ENCODE measurements at places on chromosomes 6 and 20.

DNA sequence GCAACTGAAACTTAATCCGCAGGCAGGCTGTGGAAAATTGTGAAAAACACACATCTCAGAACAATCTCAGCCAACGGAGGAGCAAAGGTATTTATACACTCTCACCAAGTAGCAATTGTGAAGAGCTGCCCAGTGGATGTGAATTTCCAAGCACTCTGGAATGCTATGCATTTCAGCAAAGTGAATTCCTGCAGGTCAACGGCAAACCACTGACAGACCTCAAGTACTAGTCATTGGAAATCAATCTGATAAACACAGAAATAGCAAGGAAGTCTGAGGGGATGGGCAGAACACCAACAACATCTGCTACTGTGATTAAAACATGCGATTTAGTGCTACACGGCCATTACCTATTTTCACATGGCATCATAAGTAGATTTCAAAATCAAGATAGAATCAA, 429.1 kb downstream of the HTR1B start:
- peak; percentile 84 for DNase-seq

DNA sequence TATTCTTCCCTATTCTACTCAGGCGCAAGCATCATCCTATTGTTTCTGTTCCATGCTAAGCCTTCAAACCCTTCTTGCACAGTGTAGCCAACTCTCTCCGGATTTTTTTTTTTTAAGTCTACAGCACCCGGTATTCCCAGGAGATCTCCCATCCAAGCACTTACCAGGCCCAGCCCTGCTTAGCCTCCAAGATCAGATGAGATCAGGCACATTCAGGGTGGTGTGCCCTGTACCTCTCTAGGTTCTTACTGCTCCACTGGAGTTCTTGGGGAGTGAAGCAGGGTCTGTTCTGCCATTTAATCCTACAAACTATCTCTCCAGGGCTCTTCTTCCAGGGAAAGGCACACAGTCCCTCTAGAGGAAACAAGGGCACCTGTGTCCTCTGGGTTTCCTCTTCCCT, 14.9 kb upstream of the NUP153 start:
- no peak for DNase-seq

GRCh38 chr6:34489207-34489805, 23.4 kb downstream of the PACSIN1 start:
- DNase-seq = no peak

DNA sequence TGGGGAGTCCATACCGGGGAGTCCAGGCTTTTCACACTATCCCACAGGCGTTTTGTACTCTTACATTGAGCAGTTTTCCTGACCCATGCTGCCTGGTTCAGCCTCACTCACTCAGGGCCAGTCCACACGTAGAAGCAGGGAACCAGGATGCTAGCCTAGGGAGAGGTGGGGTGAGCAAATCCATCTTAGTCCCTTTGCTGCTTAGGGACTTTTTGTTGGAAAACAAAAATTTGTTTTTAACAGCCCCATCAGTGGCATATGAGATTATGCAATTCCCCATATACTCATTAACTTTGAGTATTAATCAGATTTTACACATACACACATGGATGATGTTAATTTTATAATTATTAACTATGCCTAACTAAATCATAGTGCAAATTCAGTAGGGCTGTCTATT, 84.2 kb downstream of the EZR start:
- no peak for DNase-seq

GRCh38 chr20:23966298-23966697, 22.3 kb downstream of the GGTLC1 start:
- no peak for DNase-seq

DNA sequence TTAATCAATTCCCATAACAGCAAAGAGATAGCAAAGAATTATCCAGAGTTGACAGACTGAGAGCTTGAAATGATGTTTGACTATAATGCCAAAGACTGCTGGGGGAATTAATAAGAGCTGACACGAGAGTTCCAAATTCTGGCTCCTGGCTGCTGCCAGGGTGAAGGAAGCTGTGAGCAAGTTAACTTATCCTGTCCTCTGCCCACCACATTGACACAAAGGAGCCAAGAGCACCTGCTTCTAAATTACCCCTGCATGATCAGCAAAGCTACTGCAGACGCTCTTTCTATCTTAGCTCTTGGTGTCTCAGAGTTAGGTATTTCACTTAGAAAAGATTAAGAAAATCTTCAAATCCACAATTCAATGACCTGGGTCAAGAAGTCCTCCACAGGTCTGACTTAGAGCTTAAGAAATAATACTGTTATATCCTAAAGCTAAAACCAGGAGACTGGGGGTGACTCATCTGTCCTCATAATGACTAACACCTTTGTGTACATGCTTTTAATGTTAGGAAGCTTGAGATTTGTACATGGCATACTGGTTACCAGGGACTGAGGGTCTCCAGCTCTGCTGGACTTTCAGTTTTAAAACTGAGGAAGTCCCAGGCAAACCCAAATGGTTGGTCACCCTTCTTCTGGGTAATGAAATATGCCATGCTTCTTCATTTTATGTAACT, 13.2 kb upstream of the FRK start:
- DNase-seq = peak; percentile 29

- no peak for DNase-seq
These were observed 1513.4 kb upstream of the DEFB115 start for GRCh38 chr20:29744071-29744470.

DNA sequence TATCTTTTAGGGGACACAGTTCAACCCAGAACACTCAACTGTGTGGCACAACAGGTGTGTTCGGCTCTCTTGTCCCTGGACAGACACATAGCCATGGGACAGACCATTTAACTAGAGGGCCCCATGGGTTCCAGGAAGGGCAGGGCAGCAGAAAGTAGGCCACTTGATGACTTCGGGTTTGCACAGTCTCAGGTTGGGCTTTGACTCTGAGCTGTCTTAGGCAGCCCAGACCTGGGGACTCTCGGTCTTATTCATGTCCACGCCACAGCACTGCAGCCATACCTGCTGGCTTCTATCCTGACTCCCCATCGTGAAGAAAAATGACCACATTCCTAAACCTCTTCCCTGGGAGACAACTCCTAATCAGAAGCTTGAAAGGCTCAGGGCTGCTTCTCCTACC, 146.1 kb upstream of the AKAP12 start:
- DNase-seq = no peak

DNA sequence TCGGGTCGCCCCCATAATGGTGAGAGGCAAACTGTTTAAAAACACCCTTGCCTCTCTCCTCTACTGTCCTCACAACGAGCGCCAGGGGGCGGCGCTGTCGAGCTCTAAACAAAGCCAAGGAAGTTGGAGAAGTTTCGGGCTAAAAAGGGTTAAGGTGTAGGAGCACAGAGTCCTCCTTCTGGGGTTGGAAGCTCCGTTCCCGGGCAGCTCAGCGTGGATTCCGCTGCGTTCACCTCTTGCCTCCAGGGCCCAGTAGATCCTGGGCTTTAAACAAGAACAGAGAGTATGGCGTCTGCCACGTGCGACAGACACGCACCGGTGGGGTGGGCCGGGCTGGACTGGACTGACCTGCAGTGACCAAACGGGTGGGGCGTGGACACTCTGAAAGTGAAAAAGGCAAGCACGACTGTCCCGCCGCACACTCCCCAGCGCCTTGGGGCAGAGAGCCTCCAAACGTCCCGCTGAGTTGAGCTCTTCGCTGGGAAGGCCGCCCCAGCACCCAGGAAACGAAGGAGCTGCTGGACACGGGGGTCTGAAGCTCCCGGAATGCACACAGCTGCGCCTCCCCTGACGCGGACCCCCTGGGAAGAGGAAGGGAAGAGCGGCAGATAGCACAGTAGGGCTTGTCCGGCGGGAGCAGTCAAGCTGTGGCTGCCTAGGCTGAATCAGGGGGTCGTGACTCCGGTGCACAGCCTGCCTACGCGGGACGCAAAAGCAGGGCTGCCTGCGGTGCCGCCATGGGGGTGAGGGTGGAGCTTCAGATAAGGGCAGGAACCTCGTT, 1.6 kb upstream of the THBD start:
- DNase-seq = peak; percentile 51

DNA sequence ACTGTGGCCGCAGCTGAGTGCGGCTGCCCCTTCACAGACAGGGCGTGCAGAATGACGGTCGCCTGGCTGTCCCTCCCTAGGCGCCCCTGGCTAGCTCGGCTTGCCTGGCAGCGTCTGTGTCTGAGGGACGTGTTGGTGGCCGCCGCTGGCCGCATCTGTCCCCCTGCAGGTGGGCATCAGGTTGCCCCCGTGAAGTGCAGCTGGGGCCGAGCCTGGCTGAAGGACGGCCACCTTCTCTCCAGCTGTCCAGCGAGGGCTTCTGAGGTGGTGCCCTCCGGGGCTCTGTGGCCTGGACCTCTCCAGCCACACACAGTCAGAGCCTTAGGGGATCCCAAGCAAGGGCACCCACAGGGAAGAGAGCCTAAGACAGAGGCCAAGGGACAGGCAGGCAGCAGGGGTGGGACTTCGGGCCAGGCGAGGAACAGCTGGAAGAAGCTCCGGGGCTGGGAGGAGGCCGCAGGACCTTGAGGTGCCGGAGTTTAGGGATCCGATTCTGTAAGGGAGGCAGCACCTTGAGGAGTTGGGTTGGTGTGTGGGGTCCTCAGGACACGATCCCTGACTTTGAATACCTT, 89.0 kb upstream of the EPB41L1 start:
- DNase-seq = no peak

GRCh38 chr6:156821707-156822106, 44.5 kb downstream of the ARID1B start:
- no peak for DNase-seq

GRCh38 chr20:4113615-4114603, 98.6 kb upstream of the RNF24 start:
- DNase-seq = no peak

GRCh38 chr6:78489874-78490273, 377.5 kb upstream of the IRAK1BP1 start:
- DNase-seq = no peak

DNA sequence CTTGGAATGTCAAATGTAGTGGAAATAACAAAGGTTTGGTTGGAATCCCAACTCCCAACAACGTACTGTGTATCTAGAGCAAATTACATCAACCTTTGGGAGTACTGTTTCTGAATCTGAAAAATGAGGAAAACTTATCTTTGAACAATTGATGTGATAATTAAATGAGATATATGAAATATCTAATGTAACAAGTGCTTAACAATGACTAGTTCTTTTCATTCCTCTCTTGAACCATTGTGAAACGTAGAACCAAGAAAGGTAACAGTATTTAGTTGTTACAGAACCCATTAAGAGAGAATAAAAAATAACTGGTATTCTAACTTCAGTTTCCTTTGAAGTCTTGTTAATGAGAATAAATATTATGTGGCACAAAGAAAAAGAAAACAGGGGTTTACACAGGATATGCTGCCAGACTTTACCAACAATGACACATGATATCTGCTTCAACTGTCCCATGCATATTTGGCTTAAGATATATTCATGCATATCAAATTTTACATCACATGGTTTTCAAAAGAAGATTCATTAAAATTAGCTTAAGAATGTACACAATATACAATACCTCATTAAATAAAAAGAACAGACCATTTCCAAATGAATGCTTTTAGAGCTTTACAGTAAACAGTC, 111.8 kb downstream of the ATG5 start:
- no peak for DNase-seq

GRCh38 chr6:131995917-131996316, 44.7 kb upstream of the CCN2 start:
- DNase-seq = no peak

GRCh38 chr6:143578054-143578453, 66.5 kb upstream of the FUCA2 start:
- DNase-seq = no peak

- DNase-seq = peak; percentile 35
These were observed 278.1 kb upstream of the SASH1 start for GRCh38 chr6:148064406-148065134.

DNA sequence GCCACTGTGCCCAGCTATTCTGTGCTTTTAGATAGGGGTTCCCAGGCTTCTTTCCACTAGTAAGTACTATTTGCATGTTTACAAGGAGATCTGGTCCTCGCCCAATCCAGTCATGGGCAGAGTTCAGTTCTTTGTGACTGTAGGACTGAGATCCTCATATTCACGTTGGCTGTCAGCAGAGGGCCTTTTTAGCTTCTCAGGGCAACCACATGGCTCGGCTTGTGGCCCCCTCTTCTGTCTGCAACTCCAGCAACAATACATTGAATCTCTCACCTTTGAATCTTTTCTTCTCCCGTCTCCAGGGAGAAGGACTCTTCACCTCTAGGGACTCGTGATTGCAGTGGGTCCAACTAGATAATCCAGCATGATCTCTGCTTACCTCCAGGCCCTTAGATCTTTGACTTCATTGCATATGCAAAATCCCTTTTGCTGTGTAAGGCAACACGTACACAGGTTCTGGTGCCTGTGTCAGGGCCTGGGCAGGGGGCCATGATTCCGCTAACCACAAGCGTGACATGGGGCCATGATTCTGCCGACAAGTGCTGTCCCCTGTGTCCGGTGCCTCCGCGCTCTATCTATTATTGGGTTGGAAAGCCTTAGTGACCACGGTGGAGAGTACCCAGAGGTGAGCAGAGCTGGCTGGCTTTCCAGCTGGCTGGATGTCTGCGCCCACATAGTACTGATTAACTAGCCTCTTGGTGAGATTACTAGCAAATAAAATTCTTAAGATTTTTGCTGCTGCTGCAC, 5.1 kb downstream of the CCR6 start:
- no peak for DNase-seq

GRCh38 chr6:35688605-35689322, at the start of gene FKBP5:
Gene FKBP5 (minus strand): TSS chr6:35688915. CDS start chr6:35642824, 46,091 bp downstream.
- peak; percentile 67 for DNase-seq

GRCh38 chr6:36491378-36491965, 48.7 kb downstream of the KCTD20 start:
- DNase-seq = no peak

- no peak for DNase-seq
These were observed 49.0 kb downstream of the SOBP start for GRCh38 chr6:107538856-107539387.

- no peak for DNase-seq
These were observed 321.5 kb upstream of the MAN1A1 start for GRCh38 chr6:119671105-119671504.

- DNase-seq = no peak
These were observed 13.0 kb downstream of the NCOA5 start for GRCh38 chr20:46076806-46077205.

DNA sequence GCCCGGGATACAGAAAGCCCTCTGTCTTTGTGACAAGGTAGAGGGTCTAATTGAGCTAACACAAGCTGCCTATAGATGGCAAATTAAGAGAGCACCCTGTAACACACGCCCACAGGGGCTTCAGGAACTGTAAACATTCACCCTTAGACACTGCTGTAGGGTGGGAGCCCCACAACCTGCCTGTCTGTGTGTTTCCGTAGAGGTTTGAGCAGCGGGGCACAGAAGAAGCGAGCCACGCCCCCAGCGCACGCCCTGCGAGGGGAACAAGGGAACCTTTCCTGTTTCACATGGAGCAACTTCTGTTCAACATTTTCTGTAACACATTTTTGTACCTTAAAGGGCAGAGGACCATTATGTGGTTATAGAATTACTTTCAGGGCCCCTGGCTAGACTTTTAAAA, 231.7 kb upstream of the EXOC2 start:
- no peak for DNase-seq

All from H4 (cell line).